GM12878 (cell line): ENCODE measurements at places on chromosomes 5 and 9. TPM values are rescaled to one million over a fixed set of nuclear protein-coding genes. Genes with fewer than 3 reads are reported as not detected.

Gene PSD2
- polyA plus RNA-seq: not detected in 2 replicates

Gene TRAPPC13
- 25.4 and 32.0 TPM in 2 replicates for polyA plus RNA-seq

Gene MLLT3
- 17.5 and 17.7 TPM in 2 replicates for polyA plus RNA-seq

Gene DAB2IP
- not detected in 2 replicates for polyA plus RNA-seq
